Activated B cell treated with CpG ODN at 0.5 μM for 24 hours (primary cell): ENCODE measurements at places on chromosomes 16 and 17. TPM values are rescaled to one million over a fixed set of nuclear protein-coding genes. Genes with fewer than 3 reads are reported as not detected.

The CPHXL2 gene
- not detected in 2 replicates for total RNA-seq

DNA sequence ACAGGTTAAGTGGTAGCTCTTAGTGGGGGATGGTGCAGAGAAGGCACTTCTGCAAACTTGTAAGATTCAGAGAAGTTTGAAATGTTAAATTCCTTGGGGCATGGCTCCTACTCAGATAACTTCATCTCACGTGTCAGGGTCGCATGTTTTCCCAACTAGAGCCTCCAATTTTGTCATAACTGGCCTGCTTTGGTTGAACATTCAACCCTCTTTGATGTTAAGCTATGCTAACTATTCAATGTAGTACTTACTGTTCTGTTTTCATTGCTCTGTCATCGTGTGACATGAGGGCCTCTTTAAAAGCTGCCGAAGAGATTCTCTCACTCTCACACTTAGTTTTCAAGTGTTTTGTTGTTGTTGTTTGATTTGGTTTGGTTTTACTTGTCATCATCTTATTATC is 280.8 kb downstream of the CDH11 start:
- no peak for DNase-seq

DNA sequence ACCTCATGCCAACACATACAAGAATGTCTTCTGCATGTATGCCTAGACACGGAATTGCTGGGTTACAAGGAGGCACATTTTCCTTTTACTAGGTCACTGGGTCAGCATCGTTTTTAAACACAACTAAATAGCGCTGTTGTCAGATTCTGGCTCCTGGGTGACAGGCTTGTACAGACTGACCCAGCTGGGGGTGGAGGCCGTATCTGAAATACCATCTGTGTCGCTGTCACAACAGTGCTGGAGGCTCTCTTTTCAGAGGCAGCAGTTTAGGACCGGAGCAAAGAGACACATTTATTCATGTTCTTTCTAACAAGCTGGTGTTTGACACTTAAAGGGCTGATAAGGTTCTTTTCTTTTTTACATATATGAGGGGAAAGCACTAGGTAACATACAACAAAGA is 403.0 kb upstream of the ASIC2 start:
- DNase-seq, result no peak

The C16orf89 gene
- not detected in 2 replicates for total RNA-seq

The POLR3E gene
- total RNA-seq, result 92.3 and 97.1 TPM in 2 replicates
